ENCODE measurements at places on chromosomes 11 and 22.
A peak's percentile ranks its signal among the peaks of the same experiment; 100 is the strongest.

- no peak for DNase-seq
Measured at GRCh38 chr22:30187529-30188407, 58.8 kb downstream of the LIF start.

DNA sequence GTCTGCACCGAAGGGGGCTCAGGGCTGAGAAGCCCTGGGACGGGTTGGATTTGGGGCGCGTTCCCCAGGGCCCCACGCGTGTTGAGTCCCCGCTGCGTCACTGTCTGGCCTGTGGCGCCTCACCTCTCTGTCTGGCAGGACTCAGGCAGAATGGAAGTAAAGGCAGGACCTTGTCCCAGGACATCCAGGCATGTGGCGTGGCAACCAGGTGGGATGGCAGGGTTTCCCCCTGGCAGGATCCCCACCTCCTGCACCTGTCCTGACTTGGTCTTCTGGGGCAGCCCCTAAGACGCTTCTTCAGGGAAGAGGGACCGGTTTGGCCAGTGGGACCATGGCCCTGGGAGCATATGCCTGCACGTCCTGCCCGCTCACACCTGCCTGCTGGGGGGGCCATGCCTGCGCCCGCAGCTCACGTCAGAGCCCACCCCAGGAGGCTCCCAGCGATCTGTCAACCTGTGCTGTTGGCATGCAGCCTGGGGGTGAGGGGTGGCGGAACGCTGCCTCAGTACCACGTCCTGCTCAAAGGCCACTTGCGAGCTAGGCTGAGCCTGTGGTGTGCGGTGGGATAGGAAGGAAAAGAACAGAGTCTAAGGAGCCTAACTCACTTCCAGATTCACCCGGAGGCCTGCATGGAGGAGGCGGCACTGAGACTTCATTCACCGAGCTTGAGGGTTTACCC lies 72.7 kb downstream of the KCNQ1 start:
- no peak for DNase-seq

DNA sequence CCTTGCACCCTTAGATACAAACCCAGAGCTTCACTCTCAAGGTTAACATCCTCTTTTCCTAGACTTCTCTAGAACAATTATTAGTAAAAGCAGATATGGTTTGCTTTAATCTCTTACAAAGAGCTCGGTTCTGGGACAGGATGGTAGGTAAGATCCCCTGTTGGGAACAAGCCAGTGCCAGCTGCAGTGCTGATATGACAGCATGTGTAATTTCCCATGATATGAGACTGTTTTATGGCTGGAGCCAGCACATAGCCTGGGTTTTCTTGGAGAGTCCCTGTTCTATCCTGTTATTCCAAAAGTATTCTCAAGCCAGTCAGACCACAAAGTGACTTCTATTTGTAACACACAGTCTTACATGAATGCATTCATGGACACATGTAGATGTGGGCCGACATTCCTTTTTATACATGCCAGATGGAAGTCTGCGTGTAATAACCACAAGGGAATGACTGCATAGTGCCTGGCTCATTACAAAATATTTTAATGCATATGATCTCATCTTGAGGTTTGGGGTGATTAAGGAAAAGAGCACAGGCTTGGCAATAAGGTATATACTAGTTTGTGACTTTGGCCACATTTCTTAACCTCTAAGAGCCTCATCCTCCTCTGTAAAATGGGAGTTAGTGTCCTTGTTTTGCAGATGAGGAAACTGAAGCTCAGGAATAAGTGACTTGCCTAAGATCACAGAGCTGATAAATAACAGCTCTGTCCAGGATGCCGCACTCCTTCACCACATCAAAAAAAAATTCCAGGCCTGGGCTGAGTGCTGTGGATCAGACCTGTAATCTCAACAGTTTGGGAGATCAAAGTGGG lies 21.8 kb downstream of the CLMP start:
- no peak for DNase-seq

- DNase-seq = no peak
Measured at GRCh38 chr22:41928593-41929417, 2.2 kb upstream of the TNFRSF13C start.

GRCh38 chr22:38165922-38166593 lies 15.6 kb downstream of the PLA2G6 start:
- no peak for DNase-seq

DNA sequence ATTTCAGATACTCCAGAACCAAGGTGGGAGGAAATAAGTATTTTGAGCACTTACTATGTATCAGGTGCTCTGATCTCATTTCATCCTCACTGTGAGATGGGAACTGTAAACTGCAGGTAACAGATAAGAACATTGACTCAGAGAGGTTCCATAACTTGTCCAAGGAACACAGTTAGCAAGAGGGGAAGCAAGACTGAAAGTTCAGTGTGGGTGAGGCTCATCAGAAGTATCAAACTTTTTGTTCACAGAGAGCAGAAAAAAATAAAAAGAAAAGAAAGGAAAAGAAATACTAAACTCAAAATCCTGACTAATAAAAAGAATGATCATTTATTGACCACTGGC lies 37.1 kb downstream of the RAB30 start:
- DNase-seq = no peak

DNA sequence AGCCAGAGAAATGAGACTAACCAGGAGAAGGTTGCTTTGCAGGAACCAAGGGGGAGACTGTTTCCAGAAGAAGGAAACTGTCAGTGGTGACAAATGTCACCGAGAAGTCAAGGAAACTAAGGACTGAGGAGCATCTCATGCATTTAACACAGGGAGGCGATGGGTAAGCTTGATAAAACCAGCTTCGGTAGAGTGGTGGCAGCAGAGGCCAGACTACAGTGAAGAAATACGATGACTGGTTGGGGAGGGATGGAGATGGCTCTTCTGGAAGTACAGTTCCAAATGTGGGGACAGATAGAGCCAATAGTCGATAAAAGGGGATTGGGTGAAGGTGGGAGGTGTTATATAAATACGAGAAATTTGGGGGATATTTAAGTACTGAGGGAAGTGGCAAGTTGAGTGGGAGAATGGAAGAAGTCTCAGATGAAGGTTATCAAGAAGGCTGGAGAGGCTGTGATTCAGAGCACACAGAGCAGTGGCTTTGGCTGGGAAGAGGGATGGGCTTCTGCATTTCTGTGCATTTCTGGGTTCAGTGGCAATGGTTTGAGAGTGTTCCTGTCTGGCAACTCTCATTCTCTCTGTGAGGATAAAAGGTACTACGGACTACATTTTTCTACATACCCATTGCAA lies 29.2 kb downstream of the SC5D start:
- no peak for DNase-seq

DNA sequence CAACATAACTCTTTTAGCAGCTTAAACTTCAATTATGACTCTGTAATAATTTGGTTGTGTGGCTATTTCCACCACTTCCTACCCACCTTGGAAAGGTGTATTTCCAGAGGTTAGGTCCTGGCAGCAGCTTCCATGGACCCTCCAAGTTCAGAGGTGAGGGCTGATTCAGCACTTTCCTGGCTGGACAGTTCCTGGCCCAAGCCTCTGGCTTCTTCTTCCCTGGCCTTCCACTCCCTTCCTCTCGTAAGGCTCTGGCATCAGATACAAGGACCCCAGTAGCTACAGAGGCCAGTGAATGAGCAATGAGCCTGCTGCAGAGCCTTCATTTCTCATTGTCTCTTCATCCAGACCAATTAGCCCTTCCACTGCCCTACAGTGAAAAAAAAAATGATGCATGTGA lies 98.1 kb upstream of the KIRREL3 start:
- DNase-seq = no peak

DNA sequence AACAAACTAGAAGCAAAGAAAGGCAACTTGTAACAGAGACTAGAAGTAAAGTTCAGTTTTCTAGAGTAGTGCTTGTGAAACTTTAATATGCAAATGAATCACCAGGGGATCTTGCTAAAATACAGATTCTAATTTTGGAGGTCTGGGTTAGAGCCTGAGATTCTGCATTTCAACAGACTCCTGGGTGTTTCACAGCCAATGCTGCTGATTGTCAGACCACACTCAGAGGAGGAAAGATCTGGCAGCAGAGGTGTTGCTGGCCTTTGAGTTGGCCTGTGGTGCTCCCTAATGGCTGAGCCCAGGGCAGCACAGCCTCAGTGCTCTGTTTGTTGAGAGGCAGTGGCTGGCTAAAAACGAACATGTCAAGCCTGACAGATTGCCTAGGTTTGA lies 5.4 kb downstream of the CRY2 start:
- no peak for DNase-seq

GRCh38 chr11:119776031-119776636 lies 47.1 kb upstream of the NECTIN1 start:
- no peak for DNase-seq

GRCh38 chr11:73423506-73423905 lies 47.3 kb downstream of the RELT start:
- no peak for DNase-seq

DNA sequence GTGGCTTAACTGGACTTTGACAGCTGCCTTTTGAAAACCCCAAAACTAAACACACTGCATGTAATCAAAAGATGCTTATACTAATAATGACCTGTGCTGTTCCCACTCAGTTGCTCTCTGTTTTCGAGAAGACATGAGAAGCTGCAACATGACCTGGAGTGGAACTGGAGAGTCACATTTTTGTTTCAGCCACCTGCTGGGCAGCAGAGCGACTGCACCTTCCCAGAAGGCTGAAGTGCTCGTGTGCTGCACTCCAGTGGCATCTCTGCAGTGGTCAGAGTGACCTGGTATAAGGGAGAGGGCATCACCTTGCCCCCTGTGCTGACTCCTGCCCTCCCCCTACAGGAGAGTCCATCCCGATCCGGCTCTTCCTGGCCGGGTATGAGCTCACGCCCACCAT lies 8.6 kb downstream of the THYN1 start:
- DNase-seq = no peak

- peak; percentile 70 for DNase-seq
Measured at GRCh38 chr11:64854534-64855502, 10.4 kb upstream of the CDC42BPG start.

DNA sequence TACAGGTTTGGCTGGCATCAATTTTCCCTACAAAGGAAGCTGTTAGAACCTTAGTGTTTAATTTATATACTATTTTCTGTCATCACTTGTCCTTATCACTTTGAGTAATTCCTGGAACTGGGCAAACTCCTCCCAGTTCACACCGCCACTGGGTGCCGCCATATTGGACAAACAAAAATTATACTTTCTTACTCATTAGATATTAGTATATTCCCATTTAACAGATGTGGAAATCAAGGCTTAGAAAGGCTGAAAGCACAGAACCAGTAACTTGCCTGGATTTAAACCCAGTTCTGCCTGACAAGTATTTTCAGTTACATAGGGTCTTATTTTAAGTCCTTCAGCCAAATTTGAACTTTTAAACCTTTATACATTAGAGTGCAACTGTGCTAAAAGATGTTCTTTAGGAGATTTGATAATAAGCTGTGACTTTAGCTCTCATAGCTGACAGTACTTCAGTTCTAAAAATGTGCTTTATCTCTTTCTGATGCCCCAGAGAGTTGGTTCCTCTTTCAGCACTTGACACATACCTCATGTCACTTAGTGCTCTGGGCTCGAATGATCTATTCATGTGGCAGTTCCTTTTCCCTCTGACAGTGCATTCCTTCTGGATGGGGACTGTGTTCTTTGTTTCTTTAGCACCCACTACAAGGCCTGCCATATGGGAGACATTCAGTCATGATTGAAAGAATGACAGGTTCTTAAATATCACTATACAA lies 25.4 kb downstream of the COA4 start:
- DNase-seq = no peak

DNA sequence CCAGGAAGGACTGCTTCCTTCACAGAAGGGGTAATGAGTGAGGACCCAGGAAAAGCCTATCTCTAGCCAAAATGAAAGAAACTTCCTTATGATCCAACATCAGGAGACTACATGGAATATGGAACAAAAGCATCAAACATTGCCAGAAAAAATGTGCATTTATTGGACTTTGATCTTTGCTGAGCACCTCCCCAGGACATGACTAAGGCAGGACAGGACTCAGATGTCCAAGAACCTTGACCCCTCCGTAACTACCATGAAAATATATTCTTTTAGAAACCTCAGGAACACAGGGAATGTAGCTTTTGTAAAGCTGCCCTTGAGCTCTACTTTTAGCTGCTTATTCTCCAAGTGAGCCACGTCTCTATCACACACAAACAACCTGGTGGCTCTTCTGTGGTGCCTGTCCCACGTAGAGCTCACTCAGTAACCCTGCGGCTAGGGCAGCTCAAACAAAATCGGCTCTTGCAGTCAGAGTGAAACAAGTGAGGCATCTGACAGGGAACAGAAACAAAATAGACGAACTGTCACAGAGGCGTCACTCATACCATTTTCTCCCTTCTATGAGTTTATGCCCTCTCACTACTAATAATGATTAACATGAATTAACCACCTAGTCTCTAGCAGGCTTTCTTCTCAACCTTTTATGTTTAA lies 471.5 kb upstream of the API5 start:
- no peak for DNase-seq

GRCh38 chr11:119755356-119756071 lies 26.5 kb upstream of the NECTIN1 start:
- no peak for DNase-seq

- no peak for DNase-seq
Measured at GRCh38 chr11:77884186-77884828, 63.4 kb downstream of the AAMDC start.

DNA sequence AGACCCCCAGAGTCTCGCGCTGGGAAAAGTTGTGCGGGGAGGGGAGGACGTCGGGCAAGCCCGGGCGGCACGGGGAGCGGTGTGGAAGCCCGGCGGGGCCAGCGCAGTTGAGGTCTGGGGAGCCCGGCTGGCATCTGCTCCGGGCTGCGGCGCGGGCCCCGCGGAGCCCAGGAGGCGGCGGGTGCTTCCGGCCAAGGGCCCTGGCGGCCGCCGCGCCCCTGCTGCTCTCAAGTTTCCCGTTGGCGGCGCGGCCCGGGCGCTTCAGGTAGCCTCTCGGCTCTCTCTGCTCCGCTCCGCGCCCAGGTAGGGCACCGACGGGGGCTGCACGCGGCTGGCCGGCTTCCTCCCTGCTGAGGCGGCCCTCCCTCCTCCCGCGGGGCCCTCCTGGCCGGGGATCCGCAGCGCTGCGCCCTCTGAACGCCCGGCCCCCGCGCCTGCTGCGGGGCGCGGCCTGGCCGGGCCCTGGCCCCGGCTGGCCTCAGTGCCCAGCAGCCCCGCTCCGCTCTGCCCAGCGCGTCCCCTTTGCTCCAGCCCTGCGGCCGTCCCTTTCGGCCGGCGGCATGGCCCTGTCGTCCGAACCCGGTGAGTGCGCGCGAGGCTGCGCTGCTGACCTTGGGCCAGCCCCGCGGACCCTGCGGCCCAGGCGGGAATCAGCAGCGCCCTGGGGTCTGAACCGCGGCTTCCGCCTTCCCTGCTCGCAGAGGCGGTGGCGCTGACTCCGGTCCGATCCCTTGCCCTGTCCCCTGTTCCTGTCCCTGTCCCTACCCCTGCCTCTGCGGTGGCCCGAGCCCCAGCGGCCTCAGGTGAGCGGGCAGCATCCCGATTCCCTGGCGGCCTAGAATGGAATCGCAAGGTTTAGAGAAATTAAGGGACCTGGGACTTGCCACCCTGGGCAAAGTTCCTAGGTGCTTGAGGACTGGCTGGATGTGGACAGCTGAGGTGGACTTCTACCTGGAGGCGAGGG lies 4.3 kb upstream of the AMPD3 start:
- peak; percentile 73 for DNase-seq

DNA sequence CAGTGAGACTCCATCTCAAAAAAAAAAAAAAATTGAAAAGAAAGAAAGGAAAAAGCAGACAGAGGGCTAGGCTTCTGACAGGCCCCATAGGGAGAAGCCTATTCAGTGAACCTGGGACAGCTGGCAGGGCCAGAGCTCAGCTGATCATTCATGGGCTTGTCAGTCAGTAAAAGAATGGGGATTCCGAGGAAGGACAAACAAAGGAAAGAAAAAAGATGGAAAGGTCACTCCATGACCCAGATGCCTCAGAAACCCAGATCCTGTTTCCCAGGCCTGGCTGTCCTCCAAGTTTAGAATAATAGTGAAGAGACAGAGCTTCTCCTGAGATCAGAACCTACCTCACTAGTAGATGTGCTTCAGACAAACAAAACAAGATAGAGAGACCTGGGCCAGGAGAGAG lies 34.3 kb upstream of the ASPHD2 start:
- DNase-seq = no peak

Measured in CD8-positive, alpha-beta T cell (primary cell).